ENCODE measurements at places on chromosomes 13 and 19.

GRCh38 chr19:42226886-42227285 is 6.8 kb downstream of the ZNF526 start:
- no peak for DNase-seq

DNA sequence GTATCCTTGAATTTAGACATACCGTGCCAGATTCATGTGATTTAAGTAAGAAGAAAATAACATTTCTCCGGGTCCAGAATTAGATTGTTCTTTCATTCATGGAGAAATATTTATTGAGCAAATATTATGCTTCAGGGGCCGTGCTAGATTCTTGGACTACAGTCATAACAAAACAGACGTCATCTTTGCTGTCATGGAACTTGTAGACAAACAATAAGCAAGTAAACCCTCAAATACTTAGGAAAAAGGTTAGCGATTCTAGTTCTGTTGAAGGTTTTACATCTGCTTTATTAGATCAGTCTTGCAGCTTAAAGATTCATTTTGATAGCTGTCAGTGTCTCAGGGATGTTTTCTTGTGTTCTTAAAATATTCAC is 16.9 kb downstream of the ZNF507 start:
- no peak for DNase-seq

DNA sequence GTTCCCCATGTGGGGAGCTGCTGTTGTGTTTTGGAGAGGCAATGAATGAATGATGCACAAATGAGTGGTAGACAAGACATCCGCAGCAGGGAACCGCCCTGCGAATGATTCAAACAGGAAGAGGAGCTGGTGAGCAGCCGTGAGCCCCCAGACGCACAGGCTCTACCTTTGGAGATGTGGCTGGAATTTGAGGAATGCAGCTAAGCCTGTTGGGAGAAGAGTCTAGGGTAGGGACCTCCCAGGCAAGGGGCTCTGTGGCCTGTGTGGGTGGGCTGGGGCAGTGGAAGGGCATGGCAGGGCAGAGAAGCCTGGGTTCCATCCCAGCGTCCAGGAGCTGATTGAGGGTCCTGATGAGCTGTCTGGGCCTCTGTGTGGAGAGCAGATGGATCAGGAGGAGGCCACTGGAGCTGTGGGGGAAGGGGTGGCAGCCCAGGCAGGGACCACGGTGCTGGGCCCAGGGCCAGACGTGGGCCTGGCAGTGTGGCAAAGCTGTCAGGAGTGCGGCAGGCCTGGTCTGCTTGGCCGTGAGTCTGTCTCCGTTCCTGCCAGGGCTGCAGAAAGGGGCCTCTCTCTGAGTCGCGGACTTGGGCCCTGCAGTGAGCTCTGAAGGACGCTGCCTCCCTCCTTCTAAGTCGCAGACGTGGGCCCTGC is 41.8 kb upstream of the DCUN1D2 start:
- DNase-seq = peak; percentile 29

DNA sequence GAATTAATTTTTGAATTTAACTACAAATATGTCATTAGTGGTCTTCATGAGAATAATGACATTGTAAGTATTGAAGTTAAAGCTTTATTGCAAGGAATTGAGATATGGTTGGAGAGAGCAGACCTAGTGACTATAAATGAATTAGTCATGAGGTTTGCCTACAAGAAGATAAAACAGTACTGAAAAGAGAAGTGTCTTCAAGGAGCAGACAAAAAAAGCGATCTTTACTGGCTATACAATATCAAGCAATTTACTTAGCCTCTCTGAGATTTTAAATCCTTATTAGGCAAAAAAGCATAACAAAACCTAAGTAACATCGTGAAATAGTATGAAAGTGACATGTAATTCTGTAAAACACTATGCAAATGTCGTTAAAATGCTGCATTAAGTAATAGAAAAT is 435.1 kb upstream of the PCDH20 start:
- DNase-seq = no peak

- no peak for DNase-seq
Measured at GRCh38 chr19:46955813-46956371, 63.7 kb upstream of the NPAS1 start.

All from putamen (tissue), 1 donor.